ENCODE measurements at places on chromosomes 12 and 14.

DNA sequence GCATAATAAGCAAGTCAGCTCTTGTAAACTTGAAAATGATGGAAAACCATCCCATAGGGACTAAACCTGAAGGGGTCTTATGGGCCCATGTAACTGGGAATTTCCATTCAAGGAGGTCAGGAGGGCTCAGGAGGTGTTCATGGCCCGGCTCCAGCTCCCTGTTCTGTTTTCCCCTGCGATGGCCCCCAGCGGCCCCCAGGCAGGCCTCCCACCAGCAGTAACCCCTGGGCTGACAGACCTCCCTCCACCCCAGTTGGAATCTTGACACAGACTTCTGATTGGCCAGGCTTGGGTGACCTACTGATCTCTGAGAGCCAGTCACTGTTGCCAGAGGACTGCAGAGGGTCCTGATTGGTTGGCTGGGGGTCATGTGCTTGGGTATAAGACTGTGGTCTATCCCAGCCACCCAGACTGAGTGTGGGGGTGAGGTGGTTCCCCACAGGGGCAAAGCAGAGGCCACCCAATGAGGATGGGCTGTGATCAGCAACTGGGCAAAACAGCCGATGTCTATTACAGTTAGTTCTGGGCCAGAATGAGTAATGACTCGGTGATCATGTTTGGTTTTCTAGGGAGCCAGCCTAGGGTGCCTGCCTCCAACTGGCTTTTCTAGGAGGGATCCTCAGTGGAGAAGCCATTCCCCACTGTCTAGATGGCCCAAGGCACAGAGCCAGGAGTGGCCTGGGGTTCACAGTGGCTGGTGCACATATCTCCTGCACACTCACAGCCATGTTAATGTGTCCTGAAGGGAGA is 27.0 kb downstream of the RHOF start:
- DNase-seq, result no peak

DNA sequence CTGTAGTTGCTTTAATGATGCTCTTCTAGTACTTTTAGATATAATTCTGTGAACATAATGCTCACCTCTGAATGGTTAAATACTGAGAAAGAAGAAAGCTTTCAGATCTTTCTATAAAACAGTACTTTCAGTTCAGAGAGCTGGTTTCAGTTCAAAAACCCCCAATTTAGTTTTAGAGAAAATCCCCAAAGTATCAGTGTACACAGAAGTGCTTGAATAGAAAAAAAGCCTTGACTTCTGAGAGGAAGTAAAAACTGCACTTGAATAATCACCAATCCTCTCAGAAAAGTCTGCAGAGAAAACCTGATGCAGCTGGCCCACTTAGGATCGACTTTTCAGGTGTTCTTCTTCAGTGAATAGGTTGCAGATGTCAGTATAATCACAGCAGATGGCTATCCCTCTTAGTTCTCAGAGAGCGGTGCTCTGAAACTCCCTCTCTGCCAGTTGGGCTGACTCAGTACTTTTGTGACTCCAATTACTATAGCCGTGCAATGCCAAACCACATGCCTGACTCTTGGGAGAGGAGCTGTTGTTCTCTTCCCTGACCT is 616.3 kb downstream of the LRFN5 start:
- no peak for DNase-seq

- no peak for DNase-seq
Measured at GRCh38 chr14:76687611-76688382, 73.5 kb upstream of the VASH1 start.

- peak; percentile 35 for DNase-seq
Measured at GRCh38 chr12:108821407-108822397, 35.7 kb downstream of the SSH1 start.

GRCh38 chr12:67661311-67662021 is 12.9 kb downstream of the DYRK2 start:
- no peak for DNase-seq

DNA sequence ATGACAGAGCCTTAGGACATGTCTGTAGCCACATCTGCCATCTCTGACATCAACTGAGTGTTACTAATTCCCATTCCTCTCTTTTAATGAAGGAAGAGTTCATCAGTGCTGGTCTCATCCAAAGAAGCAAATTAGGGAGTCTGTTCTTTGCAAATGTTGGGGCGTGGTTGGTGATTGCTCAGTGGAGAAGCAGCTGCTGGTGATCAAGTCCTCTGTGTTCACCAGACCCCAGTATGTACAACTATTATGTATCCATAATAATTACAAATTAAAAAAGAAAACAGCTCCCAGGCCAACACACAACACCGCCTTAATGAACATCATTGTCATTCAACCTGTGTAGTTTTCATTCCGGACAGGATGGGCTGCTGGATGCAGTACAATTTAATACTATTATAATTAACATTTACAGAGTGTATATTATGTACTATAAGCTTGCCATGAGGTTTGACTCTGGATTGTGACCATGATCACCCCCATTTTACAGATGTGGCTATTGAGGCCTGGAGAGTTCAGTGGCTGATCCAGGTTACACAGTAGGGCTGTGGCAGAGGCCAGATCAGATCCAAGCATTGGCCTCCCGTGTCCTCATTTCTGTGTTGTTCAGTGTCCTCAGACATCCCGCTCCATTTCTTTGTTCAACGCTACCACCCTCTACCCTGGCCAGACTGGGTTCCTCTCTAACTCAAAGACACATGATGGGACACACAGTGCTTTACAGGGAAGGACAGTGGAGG is 179.0 kb downstream of the CHST11 start:
- DNase-seq, result no peak

DNA sequence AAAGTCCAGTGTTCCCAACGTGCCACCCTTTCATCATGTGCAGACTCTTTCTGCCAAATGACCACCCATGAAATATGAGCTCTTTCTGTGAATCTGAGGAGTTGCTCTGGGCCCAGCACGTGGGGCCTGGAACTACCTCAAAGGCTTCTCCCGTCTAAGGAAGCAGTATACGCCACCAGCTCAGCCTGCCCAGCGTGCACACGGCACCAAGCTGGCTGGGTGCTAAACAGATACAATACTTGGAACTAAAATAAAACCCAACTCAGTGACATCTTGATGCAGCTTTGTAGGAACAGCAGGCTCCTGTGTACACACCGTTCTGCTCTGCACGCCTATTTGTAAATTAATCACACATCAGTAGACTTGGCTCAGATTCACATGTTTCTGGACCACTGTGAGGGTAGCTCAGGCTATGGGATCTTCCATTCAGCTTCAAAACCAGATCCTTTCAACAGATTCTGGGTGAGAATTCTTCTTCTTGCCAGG is 74.8 kb downstream of the ARL6IP4 start:
- no peak for DNase-seq

DNA sequence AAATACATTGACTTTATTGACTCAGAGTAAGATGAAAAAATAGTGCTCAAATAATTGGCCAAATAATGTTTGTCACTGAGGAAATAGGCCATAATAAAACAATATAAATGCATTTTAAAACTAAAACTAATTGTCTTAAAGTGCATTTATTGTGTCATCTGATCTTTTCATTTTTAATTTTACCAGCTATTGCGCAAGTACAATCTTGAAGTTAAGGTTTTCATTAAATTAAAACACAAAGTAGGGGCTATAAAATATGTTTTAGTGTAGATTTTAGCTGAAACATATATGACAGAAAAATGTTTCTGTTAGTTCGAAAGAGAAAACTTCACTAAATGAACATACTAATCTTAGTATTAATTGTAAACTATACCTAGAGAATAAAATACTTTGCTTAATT is 832.8 kb downstream of the FSCB start:
- DNase-seq, result no peak

DNA sequence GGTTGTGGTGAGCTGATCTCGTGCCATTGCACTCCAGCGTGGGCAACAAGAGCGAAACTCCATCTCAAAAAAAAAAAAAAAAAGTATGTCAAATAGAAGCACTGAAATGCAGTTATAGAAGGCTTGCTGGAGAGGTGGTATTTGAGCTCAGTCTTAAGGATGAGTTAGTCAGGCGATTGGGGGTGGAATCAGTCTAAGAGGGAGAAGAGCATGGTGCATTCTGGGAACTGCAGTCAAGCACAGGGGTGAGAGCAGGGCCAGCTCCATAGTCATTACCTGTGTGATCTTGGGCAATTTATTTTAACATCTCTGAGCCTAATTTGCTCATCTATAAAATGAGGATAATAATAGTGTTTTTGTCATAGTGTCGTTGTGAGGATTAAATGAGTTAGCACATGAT is 5.9 kb upstream of the GNB3 start:
- no peak for DNase-seq

GRCh38 chr14:53537422-53538315 is 384.5 kb upstream of the DDHD1 start:
- no peak for DNase-seq

DNA sequence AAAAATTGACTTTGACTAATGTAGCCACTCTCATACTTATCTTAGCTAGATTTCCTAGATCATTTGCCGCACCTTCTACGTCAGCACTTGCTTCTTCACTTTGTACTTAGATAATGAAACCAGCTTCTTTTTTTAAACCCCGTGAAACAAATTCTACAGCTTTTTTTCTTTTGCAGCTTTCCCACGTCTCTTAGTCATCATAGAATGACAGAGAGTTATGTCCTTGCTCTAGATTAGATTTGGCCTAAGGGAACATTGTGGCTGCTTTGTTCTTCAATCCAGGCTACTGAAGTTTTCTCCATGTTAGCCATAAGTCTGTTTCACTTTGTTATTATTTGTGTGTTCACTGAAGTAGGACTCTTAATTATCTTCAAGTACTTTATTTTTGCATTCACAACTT is 94.9 kb downstream of the SLCO1A2 start:
- DNase-seq, result no peak

GRCh38 chr12:72006766-72007165 is 68.1 kb downstream of the TPH2 start:
- DNase-seq, result no peak

DNA sequence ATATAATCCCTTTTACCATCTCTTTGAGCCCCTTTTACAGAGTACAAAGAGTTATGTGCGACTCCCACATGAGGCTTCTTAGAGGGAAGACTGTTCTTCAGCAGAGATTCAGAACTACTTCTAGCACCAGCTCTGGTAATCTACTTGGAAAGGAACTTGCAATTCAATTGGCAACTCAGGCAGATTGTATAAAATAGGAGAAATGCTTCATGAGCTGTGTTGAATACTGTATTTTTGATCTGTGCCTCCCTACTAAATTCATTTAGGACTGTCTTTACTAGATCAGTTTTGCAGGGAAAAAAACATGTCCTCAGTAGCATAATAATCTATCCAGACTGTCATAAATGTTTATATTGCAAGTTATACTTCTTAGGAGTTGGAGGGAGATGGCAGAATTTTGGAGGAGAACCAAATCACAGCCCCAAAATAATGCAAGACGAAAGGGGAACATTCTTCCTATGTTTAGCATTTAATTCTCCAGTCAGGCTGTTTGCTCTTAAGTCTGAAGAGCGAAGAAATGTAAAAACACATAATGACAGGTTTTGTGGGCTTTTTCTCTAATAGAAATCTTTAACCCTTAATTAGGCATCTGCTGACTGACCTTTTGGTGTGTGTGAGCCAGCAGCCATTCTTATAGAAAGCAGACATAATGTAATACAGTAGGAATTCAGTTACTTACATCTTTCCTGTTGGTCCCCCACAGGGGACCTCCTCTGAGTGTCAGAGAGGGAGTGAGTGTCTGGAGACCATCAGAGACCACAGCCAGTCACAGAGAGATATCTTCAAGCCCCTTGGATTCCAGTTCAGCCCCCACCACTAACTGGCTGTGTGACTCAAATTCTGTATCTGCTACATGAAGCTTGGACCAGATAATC is 3.9 kb downstream of the ANO4 start:
- no peak for DNase-seq

Data from activated CD4-positive, alpha-beta memory T cell treated with anti-CD3 and anti-CD28 coated beads, Interleukin-2, amount 10 ng/mL, durations not matched to agents 7 days and 5 days (primary cell).